ENCODE measurements at places on chromosomes 5 and 9.

DNA sequence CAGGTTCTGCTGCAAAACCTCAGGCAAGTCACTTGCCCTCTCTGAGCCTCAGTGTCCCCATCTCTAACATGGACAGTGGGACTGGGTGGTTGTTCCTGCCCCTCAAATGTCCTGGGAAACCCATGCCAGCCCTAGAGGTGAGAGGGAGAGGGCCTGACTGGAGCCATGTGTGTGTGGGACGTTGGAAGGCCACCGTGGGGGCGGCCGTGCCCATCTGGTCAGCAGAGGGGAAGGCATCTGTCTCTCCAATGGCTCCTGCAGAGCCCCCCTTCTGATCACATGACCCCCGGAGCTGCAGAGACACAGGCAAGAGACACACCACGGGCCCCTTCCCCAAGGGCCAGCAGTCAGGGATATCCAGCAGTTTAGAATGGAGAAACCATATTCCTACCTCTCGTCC lies 1.7 kb downstream of the DNM1 start:
- DNase-seq, result no peak

DNA sequence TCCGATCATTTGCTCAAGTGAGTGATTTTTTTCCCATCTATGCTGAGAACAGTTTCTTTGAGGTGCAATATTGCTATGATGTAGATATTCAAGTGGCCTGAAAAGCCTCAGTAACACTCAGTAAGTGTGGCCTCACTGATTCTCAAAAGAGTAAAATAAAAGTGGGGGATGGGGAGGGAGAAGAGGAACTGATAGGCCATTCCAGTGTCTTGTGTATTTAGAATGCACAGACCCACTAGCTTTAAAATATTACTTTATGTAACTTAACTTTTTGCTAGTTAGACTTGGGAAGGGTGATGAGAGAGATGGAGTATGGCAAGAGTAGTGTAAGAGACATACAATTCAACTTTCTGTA lies 79.5 kb upstream of the ZNF608 start:
- DNase-seq, result no peak

DNA sequence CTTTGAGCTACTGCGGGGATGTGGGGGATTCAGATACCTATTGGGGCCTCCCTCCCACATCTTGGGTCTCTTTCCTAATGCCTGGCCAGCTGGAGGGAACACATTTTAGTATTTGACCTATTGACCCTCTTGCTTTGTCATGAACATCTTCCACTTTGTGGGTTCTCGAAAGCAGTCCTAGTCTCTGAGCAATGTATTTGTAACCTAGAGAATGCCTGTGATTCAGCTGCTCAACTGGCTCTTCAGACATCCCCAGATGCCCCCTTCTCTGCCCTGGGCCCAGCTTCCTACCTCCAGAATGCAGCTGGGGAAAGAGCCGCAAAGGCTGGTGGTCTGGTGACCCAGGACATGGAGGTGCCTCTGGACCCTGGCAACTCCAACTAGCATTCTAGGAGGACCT lies 32.2 kb downstream of the APTX start:
- no peak for DNase-seq

DNA sequence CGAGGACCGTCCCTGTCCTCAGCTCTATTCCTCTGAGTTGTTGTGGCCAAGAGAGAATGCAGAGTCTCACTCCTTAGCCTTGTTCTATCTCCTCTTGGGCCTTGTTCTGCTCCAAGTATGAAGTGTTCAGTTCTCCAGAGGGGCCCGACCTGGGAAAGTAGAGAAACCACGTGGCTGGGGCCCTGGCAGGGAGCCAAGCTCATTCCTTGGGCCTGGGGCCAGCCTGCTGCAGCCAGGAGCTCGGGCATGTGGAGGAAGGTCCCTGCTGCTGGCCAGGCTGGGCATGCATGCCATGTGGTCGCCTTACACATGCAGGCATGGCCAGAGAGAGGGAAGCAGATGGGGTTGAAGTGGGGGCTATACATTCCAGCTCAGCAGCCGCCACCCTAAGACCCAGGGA lies 60.7 kb downstream of the COL27A1 start:
- peak; percentile 3 for DNase-seq

DNA sequence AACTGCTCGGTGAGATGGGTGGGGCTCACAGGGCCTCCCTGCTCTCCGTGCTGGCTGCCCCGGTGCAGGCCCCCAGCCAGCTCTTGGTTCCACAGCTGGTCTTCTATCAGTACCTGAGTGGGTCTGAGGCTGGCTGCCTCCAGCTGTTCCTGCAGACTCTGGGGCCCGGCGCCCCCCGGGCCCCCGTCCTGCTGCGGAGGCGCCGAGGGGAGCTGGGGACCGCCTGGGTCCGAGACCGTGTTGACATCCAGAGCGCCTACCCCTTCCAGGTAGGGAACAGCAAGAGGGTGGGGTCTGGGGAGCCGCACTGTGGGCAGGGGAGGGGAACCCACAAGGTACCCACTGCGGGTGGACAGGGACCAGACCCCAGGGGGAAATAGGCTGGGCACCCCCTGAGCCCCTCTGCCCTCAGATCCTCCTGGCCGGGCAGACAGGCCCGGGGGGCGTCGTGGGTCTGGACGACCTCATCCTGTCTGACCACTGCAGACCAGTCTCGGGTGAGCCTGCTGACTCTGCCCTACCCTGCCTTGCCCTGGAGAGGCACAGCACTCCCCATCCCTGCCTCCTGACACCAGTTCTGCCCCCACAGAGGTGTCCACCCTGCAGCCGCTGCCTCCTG lies 2.8 kb downstream of the MAMDC4 start:
- no peak for DNase-seq

Measured in NCI-H1105 (cell line).